ENCODE measurements at places on chromosomes 7 and 10.

- DNase-seq: no peak
Measured at GRCh38 chr10:69959911-69960310, 92.7 kb upstream of the MACROH2A2 start.

GRCh38 chr7:114214466-114214865, 200.1 kb upstream of the FOXP2 start:
- DNase-seq: no peak

- no peak for DNase-seq
Measured at GRCh38 chr10:24645784-24646183, 77.9 kb downstream of the ARHGAP21 start.

DNA sequence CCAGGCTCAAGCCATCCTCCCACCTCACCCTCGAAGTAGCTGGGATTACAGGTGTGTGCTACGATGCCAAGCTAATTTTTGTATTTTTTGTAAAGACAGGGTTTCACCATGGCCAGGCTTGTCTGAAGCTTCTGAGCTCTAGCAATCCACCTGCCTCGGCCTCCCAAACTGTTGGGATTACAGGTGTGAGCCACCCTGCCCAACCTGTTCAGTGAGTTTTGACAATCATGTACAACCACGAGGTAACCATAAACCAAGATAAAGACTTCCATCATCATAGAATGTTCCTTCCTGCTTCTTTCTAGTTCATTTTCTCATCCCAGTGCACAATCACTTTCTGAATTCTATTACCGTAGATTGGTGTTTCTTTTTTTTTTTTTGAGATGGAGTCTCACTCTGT, 30.5 kb upstream of the MKRN1 start:
- no peak for DNase-seq

- DNase-seq: no peak
Measured at GRCh38 chr7:82443036-82443546, 486 bp downstream of the CACNA2D1 start.

DNA sequence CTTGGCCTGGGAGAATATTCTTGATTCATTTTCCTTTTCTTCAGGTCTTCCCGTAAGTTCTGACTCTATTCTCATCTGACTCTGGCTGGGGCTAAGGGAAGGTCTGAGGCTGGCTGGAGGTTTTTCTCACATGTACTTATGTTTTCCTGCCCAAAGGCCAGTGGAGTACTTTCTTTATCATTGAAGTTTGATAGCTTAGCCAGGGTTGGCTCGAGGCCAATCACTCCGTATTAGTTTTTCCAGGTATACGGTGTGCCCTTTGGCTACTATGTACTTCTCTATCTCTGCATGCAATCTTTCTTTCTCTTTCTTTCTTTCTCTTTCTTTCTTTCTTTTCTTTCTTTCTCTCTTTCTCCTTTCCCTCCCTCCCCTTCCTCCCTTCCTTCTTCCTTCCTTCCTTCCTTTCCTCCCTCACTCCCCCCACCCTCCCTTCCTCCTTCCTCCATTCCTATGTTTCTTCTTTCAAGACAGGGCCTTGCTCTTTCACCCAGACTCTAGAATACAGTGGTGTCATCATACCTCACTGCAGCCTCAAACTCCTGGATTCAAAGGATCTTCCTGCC, 26.8 kb upstream of the VKORC1L1 start:
- DNase-seq: no peak

- no peak for DNase-seq
Measured at GRCh38 chr10:46028584-46029460, 1.6 kb downstream of the NCOA4 start.

DNA sequence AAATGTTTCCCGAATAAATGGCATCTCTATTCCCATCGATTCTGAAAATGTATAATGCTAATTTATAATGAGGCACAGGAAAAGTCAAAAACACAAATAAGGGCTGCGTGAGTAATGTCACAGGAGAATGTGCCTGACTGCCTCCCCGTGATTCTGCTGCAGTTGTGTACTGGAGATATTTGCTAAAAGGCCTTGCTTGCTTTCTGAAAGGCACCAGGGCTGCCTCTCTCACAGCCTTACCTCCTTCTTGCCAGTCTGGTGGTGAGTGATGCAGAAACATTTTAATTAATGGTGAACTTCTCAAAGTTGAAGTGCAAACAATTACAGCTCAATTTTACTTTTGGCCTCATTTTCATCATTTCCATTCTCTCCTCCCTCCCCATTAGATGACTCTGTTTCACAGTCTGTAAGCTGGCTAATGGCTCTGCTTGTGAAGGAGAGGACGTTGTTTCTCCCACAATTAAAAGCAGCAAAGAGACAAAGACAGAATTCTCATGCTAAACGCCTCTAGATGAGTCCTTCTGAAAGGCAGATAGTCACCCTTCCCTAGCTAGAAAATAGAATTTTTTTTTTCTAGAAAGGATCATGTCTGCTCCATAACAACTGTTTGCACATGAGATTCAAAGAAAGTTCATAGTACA, 377.6 kb downstream of the MDFIC start:
- no peak for DNase-seq

- DNase-seq: no peak
Measured at GRCh38 chr10:69960606-69960987, 92.0 kb upstream of the MACROH2A2 start.

DNA sequence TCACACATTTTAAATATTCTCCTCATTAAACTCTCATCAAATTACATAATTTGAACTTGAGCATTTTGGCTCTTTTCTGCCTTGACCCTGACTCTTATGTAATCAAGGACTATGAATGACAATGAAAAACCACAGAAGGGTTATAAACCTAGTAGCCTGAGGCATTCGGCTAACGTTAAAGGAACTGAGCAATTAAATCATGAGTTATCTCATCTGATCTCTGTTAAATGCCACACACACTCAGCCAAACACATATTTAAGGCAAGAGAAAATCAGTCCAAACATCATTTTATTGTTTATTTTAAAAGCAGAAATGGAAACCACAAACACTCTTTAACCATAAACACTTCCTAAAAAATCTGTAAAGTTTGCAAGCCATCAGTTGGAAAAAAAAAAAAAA, 204.3 kb downstream of the DGKI start:
- DNase-seq: no peak

DNA sequence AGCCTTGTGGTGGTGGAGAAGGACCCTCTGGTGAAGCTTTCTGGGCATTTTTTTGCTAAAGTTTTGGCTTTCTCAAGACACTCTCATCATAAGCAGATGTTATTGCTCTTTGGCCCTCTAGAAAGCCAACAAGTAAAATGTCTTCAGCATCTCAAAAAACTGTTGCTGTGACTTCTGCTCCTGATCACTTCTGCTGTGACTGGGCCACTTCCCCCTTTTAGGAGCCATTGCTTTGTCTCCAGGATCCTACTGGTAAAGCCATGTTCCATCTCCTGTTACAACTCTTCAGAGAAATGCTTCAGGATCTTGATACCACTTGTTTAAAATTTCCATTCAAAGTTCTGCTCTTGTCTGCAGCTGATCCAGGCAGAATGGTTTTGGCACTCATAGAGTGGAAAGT, 10.9 kb downstream of the PARP12 start:
- DNase-seq: no peak

GRCh38 chr10:47294057-47294456, 5.9 kb upstream of the GDF10 start:
- DNase-seq: no peak

- DNase-seq: no peak
Measured at GRCh38 chr10:88196291-88196690, 332.9 kb downstream of the PTEN start.

DNA sequence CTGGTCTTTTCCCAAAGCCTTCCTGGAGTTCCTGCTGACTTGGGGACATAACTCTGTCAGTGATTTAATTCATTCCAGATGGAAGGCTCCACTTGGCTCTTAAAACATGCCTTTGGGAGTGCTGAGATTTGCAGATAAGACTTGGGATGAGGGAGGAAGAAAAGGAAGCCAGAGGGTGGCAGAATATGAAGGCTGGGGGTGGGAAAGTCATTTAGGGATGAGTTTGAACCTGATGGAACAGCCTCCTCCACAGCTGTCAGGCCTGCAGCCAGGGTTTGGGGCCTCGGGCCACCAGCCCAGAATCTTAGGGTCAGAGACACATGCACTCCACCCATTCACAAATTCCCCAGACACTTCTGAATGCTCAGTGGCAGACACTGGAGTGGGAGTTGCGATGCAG, 28.4 kb upstream of the EIF5AL1 start:
- DNase-seq: no peak

- DNase-seq: no peak
Measured at GRCh38 chr10:26438534-26439341, 597 bp downstream of the APBB1IP start.

DNA sequence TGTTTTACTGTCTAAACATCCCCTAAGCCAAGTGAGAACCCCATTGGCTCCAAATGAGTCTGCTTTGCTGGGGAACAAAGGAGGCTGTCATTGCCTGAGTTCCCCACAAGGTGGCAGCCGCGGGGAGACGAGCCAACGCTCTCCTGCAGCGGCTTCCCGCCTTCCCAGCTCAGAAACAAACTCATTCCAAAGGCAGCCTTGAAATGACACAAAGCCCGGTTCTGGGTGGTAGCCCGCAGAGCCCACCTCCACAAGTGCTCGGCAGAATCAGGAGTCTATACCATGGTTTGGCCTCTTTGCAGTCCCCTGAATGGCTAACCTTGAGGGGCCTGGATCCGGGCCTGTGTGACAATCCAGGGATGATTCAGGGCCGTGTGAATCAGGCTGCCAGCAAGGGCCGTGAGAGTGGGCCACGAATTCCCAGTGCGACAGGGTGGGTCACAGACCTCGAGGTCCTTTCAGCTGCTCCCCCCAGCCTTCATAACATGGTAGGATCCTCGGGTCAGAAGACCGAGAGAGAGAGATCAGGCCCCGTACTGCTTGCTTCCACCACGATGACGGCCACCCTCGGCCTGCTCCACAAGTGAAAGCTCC, 79.7 kb downstream of the DLG5 start:
- no peak for DNase-seq

DNA sequence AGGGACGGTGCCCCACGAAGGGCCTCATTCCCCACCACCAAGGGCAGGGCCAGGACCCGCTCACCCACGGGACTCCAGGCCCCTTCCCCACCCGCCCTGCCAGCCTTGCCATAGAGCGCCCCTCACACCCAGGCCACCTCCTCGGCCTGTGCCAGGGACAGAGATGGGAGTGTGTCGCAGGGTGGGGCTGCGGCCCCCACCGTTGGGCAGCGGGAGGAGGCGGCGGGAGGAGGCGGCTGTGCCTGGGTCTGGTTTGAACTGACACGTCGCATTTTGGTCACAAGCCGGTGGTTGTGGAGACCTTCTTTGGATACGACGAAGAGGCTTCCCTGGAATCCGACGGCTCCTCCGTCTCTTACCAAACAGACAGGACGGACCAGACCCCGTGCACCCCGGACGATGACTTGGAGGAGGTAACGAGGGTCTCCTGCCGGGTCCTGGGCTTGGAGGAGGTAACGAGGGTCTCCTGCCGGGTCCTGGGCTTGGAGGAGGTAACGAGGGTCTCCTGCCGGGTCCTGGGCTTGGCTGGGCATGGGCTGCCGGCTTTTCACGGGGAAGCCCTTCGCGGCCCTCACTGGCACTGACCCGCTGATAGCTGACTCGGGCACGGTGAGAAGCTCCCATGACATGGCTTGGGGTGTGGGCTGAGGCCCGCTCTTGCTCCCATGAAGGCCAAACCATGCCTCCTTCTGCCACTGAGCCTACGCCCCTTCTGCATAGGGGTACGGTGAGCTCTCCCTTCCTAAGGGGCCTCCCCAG, 46.4 kb upstream of the DPYSL4 start:
- DNase-seq: no peak

GRCh38 chr7:101173752-101174244, 6.3 kb downstream of the NAT16 start:
- no peak for DNase-seq

GRCh38 chr7:637826-638225, 88.7 kb upstream of the DNAAF5 start:
- DNase-seq: no peak

DNA sequence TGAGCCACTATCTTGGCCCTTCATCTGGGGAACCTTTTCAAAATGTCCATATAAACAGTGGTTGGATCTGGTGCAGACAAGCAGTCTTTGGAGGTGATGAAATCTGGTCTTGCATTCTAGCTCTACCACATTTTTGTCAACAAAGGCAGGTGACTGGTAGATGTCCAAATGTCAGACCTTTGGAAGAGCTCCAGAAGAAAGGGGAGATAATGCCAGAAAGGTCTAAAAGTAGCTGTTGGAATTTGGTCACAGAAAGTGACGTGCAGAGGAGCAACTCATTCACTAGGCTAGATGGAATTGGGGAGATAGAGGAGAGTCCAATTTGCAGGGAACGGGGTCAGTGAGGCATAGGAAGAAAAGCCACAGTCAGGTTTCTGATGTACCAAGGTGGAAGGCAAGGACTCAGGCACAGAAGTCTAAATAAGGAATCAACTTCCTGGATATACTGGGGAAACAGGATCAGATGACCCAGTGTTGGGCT, 36.4 kb upstream of the WAC start:
- no peak for DNase-seq
